Activated CD4-positive, alpha-beta T cell treated with anti-CD3 and anti-CD28 coated beads, Interleukin-2, amount 10 ng/mL, durations not matched to agents 7 days and 5 days (primary cell): ENCODE measurements at places on chromosomes 16 and 17. TPM values are rescaled to one million over a fixed set of nuclear protein-coding genes. Genes with fewer than 3 reads are reported as not detected.
A peak's percentile ranks its signal among the peaks of the same experiment; 100 is the strongest.

Gene GPR179
- total RNA-seq, result not detected

Gene GPR139
- not detected for total RNA-seq

Gene FBXL16
- 14.3 TPM for total RNA-seq

Gene PIPOX
- 1.6 TPM for total RNA-seq

GRCh38 chr17:4540687-4541327 is 14.4 kb downstream of the MYBBP1A start:
- H3K4me3 ChIP-seq, result no peak overlapping the region
- no peaks in the 10 kb centered on the region for H3K27me3 ChIP-seq
- no peak for DNase-seq
- no peak overlapping the region for H3K27ac ChIP-seq

GRCh38 chr17:20226814-20227482 is 217.8 kb downstream of the SPECC1 start:
- DNase-seq, result peak; percentile 85
- peaks cover 18% of the 10 kb centered on the region for H3K4me1 ChIP-seq
- H3K27ac ChIP-seq, result no peak overlapping the region
- H3K36me3 ChIP-seq, result no peaks in the 10 kb centered on the region
- no peaks in the 10 kb centered on the region for H3K27me3 ChIP-seq
